Liver (tissue), 10 donors: ENCODE measurements at places on chromosomes 5 and 9. TPM values are rescaled to one million over a fixed set of nuclear protein-coding genes. Genes with fewer than 3 reads are reported as not detected.

- H3K4me1 ChIP-seq, result peaks cover 11% of the 10 kb centered on the region
- H3K27me3 ChIP-seq, result no peaks in the 10 kb centered on the region
- H3K4me3 ChIP-seq, result no peak overlapping the region
- H3K27ac ChIP-seq, result no peak overlapping the region
- H3K36me3 ChIP-seq, result no peaks in the 10 kb centered on the region
- DNase-seq, result no peak
These were observed 4.0 kb upstream of the DNLZ start for GRCh38 chr9:136367296-136368145.

DNA sequence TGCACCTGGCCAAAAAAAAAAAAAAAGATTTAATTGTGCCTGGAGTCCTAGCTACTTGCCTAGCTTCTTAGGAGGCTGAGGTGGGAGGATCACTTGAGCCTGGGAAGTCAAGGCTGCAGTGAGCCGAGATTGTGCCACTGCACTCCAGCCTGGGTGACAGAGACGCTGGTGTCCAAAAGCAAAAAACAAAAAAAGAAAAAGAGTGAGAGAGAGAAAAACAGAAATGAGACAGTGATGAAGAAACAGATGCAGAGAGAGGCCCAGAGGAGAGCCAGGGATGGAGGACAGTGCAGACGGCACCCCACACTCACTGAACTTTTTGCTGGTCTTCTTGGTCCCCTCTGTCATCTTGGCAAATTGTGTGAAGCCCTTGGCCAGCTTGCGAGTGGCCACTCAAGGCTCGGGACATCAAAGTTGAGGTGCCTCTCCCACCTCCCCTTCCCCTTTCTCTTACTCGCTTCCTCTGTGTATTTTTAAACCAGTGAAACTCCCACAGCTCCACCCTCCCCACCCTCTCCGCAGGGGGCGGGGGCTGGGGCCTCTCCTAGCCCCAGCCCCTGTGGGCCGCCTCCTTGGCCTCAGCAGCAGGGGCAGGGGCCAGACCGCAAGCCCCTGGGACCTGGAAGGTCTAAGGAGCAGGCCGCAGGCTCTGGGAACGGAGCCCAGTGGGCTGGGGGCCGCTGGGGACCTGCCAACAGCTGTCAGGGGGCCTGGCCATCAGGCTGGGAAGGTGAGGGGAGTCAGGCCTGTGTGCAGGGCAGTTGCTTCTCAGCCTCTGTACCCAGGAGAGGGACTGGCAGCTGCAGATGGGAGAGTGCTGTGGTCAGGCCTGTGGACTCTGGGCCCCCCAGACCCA lies at the start of gene SH2D3C:
SH2D3C (minus strand) TSS at position 387 of the 856 bp plus-strand sequence; CDS start at position 348, 39 bp downstream.
- no peaks in the 10 kb centered on the region for H3K27me3 ChIP-seq
- H3K27ac ChIP-seq, result peak within 1 kb of the TSS; percentile 80
- no peaks in the 10 kb centered on the region for H3K4me1 ChIP-seq
- H3K36me3 ChIP-seq, result no peaks in the 10 kb centered on the region
- DNase-seq, result no peak
- no peak within 1 kb of the TSS for H3K4me3 ChIP-seq

- H3K27me3 ChIP-seq, result no peaks in the 10 kb centered on the region
- no peaks in the 10 kb centered on the region for H3K4me1 ChIP-seq
- no peak overlapping the region for H3K4me3 ChIP-seq
- H3K27ac ChIP-seq, result no peak overlapping the region
- H3K36me3 ChIP-seq, result no peaks in the 10 kb centered on the region
These were observed 12.4 kb upstream of the CRB2 start for GRCh38 chr9:123343443-123344191.

- H3K4me3 ChIP-seq, result no peak overlapping the region
- H3K36me3 ChIP-seq, result no peaks in the 10 kb centered on the region
- H3K27ac ChIP-seq, result peak overlapping the region; percentile 87
- peaks cover 58% of the 10 kb centered on the region for H3K4me1 ChIP-seq
- no peaks in the 10 kb centered on the region for H3K27me3 ChIP-seq
These were observed 63.0 kb upstream of the SELENOP start for GRCh38 chr5:42874621-42875198.

Gene NTRK2
- polyA plus RNA-seq, result 0.55 TPM

Gene SLC25A25
- polyA plus RNA-seq, result 43.2 TPM
